Osteocyte (in vitro differentiated cells): ENCODE measurements at places on chromosomes 4 and X. TPM values are rescaled to one million over a fixed set of nuclear protein-coding genes. Genes with fewer than 3 reads are reported as not detected.
A peak's percentile ranks its signal among the peaks of the same experiment; 100 is the strongest.

Gene OTUD6A
- not detected in 2 replicates for total RNA-seq

Gene FRMD7
- total RNA-seq, result 0.30 and 0.44 TPM in 2 replicates

Gene ATP1B4
- not detected in 2 replicates for total RNA-seq

GRCh38 chrX:54430519-54430918 lies 9.7 kb upstream of the TSR2 start:
- H3K27me3 ChIP-seq, result no peaks in the 10 kb centered on the region
- DNase-seq, result no peak
- H3K4me3 ChIP-seq, result no peak overlapping the region
- no peak overlapping the region for H3K27ac ChIP-seq

DNA sequence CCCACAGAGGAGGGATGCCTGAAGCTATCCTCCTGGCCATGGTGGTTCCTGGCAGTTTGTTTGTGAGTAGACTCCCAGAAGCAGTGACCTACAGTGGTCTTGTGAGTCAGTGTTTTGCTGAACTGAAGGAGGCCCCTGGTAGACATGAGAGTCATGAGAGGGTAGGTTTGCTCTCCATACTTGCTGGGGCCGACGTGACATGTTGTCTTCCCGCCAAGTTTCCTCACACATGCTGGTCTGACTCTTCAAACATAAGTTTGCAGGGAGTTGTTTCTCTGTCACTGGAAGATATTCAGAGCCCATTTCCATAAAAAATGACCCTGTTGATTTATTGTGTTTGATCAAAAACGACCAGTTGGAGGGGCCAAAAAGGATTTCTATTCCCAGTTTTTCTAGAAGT lies 131.1 kb upstream of the SCML1 start:
- DNase-seq, result no peak
- H3K27ac ChIP-seq, result no peak overlapping the region
- H3K36me3 ChIP-seq, result no peaks in the 10 kb centered on the region

- peak overlapping the region; percentile 70 for H3K4me3 ChIP-seq
- H3K27ac ChIP-seq, result peak overlapping the region; percentile 87
- H3K4me1 ChIP-seq, result peaks cover 33% of the 10 kb centered on the region
Measured at GRCh38 chr4:53592122-53592521, 836 bp upstream of the LNX1 start.

DNA sequence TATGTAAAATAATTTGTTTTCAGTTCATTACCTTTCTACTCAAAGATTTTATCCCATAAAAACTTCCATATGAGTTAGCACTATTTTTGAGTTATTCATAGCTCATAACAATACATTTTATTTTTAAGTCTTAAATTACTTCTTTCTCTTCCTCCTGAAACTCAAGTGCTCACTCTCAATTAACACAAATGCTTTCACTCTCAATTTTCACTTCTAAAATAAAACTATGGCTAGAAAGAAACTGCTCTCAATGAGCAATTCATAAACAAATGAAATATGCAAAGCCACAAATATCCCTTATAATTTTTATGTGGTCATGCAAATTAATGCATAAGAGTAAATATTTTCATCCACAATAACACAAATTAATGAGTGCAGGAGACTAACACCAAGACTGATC lies 38.8 kb downstream of the MAML3 start:
- no peak overlapping the region for H3K27ac ChIP-seq
- H3K4me3 ChIP-seq, result no peak overlapping the region
- peaks cover 23% of the 10 kb centered on the region for H3K4me1 ChIP-seq
- H3K36me3 ChIP-seq, result no peaks in the 10 kb centered on the region
